ENCODE measurements at places on chromosomes 2 and 18.

DNA sequence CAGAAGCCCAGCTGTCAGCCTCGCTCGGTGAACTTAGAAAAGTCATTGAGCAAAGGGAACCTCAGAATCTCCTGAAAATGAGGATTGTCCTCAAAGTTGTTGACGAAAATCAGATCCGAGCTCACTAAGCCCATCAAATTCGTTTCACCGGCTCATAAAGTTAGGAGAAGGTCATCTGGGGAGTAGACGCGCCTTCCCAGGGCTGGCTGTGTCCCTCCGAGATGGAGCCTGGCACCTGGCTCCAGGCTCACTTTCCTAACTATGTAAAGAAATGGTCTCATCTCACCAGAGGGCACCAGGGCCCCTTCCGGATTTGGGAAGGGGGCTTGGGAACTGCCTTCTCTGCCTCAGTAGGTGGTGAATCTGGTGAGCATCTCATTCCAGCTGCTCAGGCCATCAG is 145.5 kb downstream of the PXDN start:
- DNase-seq, result no peak

DNA sequence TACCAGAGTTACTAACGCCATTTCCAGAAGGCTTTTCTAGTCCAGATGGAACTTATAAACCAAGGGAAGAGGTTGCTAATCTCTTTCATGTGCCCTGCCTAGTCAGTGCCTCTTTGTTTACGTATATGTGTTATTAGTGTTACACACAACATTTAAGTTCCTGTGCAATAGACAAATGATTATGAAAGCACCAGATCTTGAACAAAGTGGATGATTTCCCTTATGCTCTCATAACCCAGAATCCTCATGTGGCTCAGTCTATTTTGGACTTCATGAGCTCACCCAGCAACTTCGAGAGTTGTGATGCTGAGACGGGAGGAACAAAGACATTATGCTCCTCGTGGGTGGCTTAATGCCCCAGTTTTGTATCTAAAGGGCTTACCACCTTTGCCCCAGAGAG is 214.4 kb upstream of the SP5 start:
- DNase-seq, result peak; percentile 90

GRCh38 chr2:65320042-65320725 is 92.6 kb downstream of the ACTR2 start:
- DNase-seq, result no peak

- peak; percentile 77 for DNase-seq
These were observed 88.5 kb upstream of the SH3BP4 start for GRCh38 chr2:234863043-234863934.

DNA sequence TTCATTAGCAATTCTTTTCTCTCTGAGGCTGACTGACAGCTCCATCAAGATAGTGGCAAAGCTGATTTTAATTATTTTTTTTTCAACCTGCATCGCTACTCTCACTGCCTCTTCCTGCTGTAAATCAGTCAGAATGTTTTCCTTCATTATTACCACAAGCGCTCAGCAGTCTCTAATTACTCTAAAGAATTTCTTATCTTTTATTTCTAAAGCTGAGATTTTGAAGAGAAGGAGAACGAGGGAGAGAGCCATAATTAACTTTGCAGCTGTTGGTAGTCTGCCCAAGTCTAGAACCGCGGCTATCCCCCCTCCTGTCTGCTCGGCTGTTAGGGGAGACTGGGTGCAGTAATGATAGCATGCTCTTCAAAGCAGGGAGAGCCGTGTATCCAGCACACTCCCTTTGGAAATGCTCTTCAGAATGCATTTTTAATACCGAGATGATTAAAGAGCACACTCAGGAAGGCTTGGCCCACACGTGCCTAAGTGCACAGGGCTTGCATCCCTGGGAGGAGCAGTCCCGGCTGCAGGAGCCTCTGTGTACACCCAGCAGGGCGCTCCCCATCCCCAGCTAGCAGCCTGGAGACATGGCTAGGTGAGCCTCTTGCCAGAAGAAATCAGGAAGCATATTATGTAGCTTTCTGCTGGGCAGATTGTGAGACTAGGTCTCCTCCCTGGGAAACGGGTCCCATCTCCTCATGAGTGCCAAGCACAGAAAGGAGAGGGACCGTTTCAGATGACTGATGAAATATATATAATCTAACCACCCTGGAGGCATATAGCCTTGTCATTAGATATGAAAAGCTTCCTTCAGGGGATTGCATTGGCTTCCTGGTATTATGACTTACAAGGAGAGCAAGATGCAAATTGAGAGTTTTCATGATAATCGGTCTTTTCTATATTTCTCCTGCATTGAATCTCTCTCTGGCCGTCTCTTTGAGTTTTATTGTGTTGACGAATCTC is 555.2 kb downstream of the CMPK2 start:
- no peak for DNase-seq

GRCh38 chr2:33644215-33644614 is 45.1 kb upstream of the FAM98A start:
- DNase-seq, result no peak

DNA sequence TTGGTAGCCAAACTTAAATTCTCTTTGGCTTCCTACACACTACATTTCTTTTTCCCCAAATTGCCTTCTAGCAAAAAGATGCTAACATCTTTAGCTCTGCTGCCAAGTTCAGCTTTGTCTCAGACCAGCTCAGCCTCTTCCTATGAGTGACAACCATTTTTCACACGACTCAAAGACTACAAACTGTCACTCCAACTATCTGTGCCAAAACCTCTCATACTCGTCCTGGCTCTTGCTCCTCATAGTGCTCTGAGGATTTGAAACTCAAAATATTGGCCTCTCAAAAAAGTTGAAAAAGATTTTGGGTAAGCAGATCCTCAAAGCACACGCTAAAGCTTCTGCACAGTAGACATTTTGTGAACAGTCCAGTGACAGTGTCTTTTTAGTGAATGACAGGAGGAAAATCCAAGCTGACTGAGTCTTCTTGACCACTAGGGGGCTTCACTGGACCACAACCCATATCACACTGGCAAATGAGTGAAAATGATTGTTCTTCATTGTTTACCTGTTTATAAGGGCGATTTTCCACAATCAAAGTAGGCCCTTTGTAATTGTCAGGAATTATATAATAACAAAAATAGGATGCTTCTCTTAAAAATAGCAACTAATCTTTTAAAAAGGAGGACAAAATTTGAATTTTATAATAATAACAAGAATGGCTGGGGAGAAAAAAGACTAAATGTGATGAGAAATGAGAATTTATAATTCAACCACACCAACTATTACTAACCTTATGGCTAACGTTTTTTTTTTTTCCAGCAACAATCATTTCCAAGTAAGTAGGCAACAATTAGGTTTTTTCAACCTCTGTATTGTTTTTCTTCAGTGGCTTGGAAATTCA is 85.5 kb upstream of the PGAP1 start:
- peak; percentile 94 for DNase-seq

DNA sequence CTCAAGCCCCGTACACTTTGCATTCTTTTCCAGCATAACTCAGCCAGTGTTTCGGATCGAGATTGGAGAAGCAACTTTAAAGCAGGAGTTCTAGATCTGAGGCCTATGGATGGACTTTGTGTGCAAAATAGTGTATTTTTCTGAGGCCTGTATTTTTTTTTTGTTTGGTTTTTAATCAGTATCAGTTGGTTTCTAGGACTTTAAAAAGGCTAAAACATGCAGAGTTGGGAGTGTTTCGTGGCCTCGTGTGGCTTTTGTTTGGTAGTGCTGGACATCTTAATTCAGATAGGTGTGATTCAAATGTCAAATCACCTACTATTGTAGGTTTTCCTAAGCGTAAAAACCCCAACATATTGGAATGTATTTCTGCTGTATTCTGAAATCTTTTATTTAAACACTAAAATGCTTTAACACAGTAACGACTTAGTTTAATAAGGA is 282 bp upstream of the PUS10 start:
- no peak for DNase-seq

DNA sequence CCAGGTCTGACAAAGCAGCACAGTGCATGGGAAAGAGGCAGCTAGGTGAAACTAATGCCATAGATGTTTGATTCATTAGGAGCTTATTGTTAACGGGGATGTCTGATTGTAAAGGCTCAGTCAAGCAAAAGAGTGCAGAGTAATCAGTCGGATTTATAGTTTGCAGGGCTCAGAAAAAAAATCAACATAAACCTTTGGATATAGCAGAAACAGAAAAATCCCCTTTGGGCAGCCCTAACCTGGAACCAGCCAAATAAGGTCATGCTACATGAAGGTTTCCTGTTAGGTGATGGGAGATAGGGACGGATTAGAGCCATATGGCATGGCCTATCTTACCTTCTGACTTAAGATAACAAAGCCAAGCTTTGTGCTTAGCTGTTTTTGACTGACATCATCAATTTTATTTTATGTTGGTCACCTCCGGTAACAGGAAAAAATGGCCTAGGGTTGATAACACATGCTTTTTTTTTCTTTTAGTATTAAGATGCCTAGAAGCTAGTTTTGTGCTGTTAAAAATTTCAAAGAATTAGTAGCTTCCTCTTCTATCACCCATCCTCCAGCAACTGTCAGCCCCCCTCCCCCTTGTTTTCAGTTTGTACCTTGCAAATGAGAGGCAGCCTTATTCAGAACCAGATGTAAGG is 60.7 kb upstream of the ZEB2 start:
- no peak for DNase-seq

- DNase-seq, result peak; percentile 68
These were observed 44.8 kb upstream of the ARHGAP25 start for GRCh38 chr2:68689553-68690537.

- DNase-seq, result no peak
These were observed 365.4 kb upstream of the FSIP2 start for GRCh38 chr2:185373229-185373628.

GRCh38 chr2:239676716-239677452 is 276.1 kb upstream of the HDAC4 start:
- DNase-seq, result no peak

- DNase-seq, result no peak
These were observed 36.4 kb upstream of the NT5DC4 start for GRCh38 chr2:112684415-112684775.

- DNase-seq, result no peak
These were observed 1.4 kb downstream of the CLUL1 start for GRCh38 chr18:598124-598589.

GRCh38 chr2:118604371-118604770 is 243.1 kb downstream of the EN1 start:
- DNase-seq, result no peak

DNA sequence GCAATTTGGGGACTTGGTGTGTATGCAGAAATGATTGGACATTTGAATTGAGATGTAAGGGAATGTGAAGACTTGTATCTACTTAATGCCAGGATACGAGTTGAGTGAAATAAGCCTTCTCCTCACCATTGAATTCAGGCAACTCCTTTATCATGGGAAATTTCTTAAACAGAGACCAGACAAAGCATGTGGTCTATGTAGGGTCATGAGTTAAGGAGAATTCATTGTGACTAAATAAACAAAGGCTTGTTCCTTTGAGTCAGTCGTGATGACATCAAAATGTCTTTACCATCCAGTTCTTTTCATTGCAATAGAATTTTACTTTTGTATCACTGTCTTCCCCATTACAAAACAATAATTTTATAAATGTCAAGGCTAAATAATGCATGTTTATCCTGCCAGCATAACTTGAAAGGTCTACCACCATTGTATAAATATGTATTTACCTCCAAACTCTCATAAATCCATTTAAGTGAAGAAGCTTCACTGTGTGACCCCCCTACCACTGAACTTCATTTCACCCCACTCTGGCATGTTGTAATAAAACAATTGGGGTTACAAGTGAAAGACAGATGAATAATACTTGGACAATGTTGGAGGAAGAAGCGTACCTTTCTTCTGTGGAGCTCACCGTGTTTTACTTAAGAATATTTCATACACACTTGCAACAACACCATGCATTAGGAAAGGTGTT is 149.4 kb downstream of the EPHA4 start:
- DNase-seq, result no peak

DNA sequence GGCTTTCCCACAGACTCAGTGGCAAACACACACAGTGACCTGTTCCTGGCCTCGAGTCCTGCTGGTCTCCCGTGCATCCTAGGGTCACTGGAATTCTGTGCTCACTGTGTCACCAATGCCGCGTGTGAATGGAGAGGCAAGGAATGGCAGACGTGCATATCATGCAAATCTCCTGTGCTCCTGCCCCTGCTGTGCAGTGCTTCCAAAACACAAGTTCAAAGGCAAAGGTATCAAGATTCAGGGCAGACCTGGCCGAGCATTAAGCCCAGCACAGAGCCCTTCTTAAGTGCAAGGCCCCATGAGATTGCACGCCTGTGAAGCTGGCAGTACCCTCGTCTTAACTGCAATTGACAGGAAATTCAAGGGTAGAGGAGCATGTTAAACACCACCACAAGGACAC is 129.1 kb downstream of the NDUFA10 start:
- no peak for DNase-seq

- DNase-seq, result no peak
These were observed 10.5 kb downstream of the PTMA start for GRCh38 chr2:231718799-231719198.

- no peak for DNase-seq
These were observed 64.1 kb downstream of the FBXO15 start for GRCh38 chr18:74083557-74083952.

- no peak for DNase-seq
These were observed 53.1 kb downstream of the KCTD1 start for GRCh38 chr18:26495287-26495686.

- DNase-seq, result peak; percentile 14
These were observed 2.3 kb downstream of the TMEM182 start for GRCh38 chr2:102764083-102764482.

DNA sequence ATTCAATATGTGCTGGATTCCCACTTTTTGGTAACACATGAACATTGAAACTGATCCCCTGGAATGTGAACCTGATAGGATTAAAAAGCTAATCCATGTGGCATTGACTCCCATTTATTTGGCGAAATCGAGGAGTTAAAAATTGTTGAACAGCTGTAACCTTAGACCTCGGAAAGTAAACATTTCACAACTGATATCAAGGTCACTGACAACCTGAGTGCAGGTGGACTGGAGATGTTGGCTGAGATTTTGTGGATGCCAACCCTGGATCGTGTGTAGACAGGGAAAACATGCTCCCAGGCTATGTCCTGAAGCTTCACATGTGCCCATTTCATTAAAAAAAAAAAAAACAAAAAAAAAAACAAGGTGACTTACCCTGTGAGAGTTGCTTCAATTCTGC is 204.8 kb downstream of the SETBP1 start:
- DNase-seq, result no peak

Data from pons (tissue), 1 donor.